Activated T-helper 17 cell treated with anti-CD3 and anti-CD28 coated beads, Interleukin-2, amount 50 U/mL, for 72 hours (primary cell): ENCODE measurements at places on chromosomes 1 and 21. TPM values are rescaled to one million over a fixed set of nuclear protein-coding genes. Genes with fewer than 3 reads are reported as not detected.

Gene LRRC3
- 3.5 TPM for total RNA-seq

Gene RHCE
- total RNA-seq, result not detected

Gene KPRP
- not detected for total RNA-seq

Gene PGBD2
- 6.9 TPM for total RNA-seq

Gene KRTAP7-1
- not detected for total RNA-seq
